ENCODE measurements at places on chromosomes 13 and 19.

DNA sequence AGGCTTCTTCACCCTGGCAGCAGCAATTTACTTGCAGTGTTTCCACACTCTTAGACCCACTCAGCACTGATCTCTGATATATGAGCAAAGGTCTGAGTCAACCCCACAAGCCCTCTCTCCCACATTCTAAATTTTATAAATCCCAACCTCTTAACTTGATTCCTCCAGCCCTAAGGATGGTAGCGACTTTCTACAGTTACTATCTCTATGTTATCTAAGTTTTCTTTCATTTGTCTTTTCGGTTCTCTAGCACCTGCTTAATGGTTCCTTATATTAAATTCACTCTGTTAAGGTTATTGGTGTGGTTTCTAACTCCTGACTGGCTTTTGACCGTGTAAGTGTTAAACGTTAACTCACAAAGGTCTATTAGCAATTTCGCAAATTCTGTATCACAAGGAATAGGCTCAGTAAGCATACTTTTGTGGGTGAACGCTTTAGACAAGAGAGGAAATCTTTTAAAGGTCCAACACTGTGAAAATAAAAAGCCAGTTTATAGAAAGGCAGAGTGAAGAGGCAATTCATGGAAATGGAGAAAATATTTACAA is 99.3 kb downstream of the DLEU7 start:
- DNase-seq = no peak

DNA sequence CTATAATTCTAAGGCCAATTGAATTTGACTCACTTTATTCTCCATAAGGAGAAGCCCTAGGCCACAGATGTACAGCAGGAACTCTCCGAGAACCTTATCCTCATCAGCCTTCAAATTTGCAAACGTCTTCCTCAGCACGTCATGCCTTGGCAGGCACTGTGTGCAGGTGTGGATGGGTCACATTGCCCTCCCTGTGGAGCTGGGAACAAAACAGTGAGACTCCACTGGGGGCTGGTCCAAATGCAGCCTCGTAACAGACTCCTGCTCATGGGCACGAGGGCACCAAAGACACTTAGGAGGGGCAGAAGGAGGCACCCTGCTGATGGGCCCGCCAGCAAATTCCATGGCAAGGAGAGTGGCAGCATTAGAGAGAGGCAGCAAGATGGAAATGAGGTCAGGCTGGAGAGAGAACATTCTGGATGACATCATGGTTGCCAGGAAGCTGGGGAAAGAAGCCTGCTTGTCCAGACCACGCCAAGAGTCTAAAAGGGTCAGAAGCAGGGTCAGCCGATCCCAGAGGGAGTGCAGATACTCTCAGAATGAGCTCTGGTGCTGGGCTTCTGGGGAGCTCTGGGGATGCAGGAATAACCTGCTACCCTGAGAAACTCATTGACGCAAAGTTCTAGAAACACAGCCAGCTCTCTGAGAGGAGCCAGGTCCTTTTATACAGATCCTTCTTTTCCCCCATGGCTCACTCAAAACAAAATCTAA is 242.2 kb downstream of the B3GLCT start:
- DNase-seq = no peak

DNA sequence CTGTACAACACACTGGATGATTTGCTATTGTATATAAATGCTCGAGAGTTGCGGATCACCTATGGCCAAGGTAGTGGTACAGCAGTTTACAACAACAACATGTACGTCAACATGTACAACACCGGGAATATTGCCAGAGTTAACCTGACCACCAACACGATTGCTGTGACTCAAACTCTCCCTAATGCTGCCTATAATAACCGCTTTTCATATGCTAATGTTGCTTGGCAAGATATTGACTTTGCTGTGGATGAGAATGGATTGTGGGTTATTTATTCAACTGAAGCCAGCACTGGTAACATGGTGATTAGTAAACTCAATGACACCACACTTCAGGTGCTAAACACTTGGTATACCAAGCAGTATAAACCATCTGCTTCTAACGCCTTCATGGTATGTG is 21.5 kb downstream of the OLFM4 start:
- DNase-seq = no peak

- DNase-seq = no peak
Observed at GRCh38 chr13:101775267-101775666, 322.8 kb downstream of the ITGBL1 start.

DNA sequence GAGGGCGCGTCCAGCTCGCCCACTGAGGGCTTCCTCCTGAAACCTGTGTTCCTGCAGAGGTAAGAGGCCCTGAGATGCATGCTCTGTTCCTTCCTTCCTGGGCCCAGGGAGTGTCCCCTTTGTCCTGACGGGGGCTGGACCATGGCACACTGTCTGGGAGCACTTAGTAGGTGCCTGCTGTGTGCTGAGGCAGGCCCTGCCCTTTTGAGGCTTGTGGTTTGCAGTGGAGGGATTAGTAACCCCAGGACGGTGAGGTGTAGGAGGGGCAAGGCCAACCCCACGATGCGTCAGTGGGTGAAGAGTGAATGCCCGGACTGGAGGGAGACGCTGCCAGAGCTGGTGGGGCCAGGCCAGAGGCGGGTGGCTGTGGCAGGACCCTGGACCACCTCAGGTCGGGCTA is 11.2 kb upstream of the F2RL3 start:
- no peak for DNase-seq

DNA sequence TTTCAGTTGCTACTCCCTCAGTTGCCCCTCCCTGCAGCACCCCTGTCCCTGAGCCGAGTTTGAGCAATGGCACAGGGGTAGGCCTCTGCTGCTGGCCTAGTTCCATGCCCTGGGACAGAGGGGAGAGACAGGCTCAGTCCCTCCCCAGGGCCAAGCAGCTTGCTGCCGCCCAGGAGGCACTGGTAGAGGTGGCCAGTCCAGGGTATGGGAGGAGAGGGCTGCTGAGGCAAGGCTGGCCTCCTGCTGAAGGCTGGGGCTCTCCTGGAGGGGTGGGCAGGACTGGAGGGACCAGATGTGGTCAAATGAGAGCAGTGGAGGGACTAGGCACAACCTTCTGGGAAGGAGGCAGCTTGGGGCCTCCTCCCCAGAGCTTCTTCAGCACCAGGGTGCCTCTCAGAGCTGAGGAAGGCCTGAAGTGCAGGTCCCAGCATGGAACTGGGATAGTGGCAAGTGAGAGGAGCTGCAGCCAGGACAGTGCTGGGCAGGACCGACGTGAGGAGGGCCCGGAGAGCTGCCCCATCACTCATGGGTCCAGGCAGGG is 29.8 kb upstream of the VSTM2B start:
- DNase-seq = no peak

GRCh38 chr19:14375055-14375581 is 6.1 kb upstream of the ADGRE5 start:
- peak; percentile 97 for DNase-seq

- DNase-seq = peak; percentile 79
Observed at GRCh38 chr19:4197625-4198466, 15.4 kb downstream of the ANKRD24 start.

- DNase-seq = no peak
Observed at GRCh38 chr13:99281811-99282263, 23.7 kb upstream of the GPR18 start.

GRCh38 chr19:33193865-33194362 is at the start of gene LRP3:
Gene LRP3, plus strand, starts transcription at chr19:33194330. Its CDS starts 456 bp downstream, at chr19:33194786.
- DNase-seq = no peak

GRCh38 chr19:3367628-3368440 is 1.5 kb downstream of the NFIC start:
- DNase-seq = peak; percentile 47

GRCh38 chr19:8827277-8827676 is 4.8 kb downstream of the ZNF558 start:
- DNase-seq = no peak

DNA sequence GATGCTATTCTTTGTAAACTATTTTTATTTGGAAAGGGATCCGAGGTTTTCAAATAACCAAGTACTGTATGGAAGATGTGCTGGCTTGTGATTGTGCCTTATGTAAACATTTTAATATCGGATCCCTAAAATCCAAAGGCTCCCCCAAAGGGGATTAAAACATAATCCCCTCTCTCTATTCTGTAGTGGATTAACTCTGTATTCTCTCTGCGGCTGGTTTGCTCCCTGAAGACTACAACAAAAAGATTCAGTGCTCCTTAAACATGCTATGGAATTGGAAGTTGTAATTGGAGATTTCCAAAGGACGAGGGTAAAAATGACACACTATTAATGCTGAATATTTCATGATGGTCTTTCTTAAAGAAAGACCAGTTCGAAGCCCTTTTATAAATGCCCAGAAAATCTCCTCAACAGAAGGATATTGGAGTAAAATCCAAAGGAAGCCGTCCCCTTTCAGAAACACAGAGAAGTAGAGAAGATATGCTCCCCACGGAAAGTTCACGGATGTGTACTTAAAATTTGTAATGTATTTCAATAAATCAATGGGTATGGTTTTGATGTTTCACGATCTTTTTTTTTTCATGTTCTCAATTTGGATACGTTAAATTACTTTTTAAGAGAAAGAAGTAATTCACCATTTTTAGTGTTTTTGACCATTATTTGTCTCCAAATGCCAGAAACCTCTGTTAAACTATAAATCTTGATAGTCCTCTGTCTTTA is 6.5 kb downstream of the MAB21L1 start:
- no peak for DNase-seq

- DNase-seq = no peak
Observed at GRCh38 chr13:102132777-102133295, 269.0 kb downstream of the FGF14 start.

- DNase-seq = no peak
Observed at GRCh38 chr19:48625891-48626327, 6.6 kb downstream of the SPHK2 start.

DNA sequence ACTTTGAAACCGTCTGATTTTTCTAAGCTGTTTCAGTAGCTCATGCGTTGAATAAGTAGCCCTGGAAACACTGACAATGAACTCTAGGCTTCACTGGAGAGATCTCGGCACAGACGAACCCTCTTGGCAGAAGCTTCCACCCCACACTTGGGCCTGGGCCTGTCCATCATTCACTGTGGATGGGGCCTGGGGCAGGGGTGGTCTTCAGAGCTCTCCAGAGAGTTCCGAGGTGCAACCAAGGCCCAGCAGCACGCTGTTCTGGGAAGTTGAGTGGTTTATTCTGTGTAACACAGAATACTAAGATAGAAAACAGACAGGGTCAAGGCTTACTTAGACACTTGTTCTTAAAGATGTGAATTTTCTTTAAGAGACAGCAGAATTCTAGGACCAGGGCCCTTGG is 21.9 kb downstream of the NAXD start:
- DNase-seq = no peak

DNA sequence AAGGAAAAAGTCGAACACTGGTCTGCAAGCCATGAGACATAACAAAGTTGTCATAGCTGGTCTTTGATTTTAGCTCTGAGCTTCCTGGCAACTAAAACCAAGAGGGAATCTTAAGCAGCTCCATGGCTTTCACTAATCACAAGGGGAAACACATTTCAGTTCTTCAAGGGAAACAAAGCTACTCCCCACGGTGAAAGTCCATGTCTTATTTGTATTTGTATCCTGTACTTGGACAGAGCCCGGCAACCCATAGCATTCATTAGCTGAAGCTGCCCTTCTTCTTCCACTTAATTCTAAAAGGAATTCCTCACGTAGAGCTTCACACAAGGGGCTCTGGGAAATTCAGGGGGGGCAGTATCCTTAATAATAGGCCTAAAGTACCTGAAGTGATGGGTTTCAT is 128.9 kb downstream of the RGCC start:
- DNase-seq = no peak
